HT-29 (cell line): ENCODE measurements at places on chromosomes 16 and 17.

DNA sequence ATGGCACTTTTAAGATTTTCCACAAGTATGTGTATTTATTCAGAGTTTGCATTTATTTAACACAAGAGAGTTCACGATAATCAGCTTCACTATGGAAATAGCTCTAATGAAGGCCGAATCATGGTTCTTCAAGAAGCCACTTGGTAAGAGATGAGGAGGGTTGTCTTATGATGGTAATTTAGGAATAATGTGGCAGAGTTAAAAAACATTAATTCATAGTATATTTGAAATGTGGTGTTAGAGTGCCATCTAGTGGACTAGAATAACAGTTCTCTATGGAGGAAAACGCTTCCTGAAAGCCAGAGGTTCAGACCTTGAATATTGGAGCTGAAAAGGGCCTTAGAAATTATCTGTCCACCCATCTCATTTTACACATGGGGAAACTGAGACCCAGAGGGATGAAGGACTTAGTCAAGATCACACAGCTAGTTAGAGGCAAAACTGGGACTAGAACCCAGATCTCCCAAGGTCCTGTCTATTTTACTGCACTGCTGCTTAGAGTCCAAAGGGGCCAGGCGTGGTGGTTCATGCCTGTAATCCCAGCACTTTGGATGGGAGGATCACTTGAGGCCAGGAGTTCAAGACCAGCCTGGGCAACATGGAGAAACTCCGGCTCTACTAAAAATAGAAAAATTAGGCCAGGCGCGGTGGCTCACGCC lies 33.8 kb upstream of the KPNB1 start:
- DNase-seq: peak; percentile 80

DNA sequence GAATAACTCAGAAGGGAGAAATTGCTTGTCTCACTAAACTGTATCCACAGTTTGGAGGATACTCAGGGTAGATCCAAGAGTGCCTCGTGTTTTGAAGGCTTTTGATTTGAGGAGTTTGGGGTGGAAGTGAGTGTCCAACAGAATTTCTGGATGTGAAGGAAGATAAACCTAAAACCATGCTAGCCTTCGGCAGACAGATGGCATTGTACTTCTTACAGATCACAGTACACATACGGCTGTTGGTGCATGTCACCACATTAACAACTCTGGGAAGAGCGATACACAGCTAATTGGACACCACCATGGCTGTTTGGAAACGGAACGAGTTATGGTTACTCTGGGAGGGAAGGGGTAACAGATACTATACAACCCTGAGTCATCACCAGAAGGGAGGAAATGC lies 420.4 kb downstream of the GRIN2A start:
- no peak for DNase-seq

DNA sequence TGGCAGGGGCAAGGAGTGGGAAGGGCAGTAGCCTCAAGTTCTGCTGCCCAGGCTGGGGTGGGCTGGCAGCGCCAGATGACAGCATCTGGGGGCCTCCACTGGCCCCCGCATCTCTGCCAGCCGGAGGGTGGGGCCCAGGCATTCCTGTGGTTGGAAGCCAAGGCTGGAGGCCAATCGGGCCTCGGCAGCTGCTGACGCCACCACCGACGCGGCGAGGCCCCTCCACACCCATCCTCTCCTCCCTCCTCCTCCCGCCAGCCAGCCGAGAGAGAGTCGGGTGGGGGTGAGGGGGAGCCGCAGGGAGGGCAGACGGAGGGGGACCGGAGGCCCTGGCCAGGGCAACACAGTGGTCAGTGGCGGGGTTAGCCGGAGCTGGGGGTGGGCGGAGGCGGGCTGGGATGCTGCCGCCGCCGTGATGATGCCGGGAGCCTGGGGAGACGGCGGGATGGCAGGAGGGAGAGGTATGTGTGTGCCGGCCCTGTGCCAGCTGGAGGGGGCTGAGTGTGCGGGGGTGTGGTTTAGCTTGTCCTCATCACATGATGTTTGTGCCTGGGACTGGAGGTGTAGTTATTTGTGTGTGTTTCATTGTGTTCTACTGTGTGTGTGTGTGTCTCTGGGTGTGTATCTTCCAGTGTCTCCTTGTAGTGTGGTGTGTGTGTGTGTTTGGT lies 36.6 kb downstream of the ARHGAP23 start:
- DNase-seq: peak; percentile 98

DNA sequence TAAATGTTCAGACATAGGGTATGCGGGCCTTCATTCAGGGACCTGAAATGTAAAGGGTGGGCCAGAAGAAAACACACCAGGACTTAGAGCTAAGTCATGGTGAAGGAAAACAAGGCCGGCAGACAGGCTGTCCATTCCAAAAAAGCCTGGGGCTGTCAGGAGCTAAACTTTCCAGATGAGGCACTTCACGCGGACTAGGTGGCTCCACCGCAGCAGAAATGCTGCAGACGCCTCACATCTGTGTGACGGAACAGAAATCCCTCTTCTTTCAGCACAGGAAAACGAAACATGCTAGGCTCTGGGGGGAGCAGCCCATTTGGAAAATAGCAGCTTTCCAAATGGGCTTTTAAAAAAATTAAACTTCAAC lies 88.7 kb downstream of the HS3ST3A1 start:
- DNase-seq: no peak

- peak; percentile 26 for DNase-seq
These were observed 15.6 kb upstream of the AURKB start for GRCh38 chr17:8225813-8226535.

DNA sequence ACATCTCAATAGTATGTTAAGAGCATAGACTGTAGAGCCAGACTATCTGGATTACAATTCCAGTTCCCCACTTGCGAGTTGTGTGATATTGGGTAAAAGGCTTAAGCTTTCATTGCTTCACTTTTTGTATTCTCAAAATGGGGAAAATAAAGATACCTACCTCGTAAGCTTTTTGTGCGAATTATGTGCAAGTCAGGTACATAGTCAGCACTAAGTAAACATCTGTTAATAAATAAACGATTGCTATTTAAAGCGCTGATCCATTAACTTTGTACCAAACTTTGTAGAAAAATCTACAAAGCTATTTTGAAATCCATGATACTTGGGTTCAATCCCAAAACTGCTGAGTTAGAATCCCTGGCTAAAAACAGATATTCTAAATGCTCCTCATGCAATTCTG lies 19.6 kb downstream of the ABCA6 start:
- DNase-seq: no peak

- no peak for DNase-seq
These were observed 170.5 kb downstream of the C16orf95 start for GRCh38 chr16:87146676-87147075.

DNA sequence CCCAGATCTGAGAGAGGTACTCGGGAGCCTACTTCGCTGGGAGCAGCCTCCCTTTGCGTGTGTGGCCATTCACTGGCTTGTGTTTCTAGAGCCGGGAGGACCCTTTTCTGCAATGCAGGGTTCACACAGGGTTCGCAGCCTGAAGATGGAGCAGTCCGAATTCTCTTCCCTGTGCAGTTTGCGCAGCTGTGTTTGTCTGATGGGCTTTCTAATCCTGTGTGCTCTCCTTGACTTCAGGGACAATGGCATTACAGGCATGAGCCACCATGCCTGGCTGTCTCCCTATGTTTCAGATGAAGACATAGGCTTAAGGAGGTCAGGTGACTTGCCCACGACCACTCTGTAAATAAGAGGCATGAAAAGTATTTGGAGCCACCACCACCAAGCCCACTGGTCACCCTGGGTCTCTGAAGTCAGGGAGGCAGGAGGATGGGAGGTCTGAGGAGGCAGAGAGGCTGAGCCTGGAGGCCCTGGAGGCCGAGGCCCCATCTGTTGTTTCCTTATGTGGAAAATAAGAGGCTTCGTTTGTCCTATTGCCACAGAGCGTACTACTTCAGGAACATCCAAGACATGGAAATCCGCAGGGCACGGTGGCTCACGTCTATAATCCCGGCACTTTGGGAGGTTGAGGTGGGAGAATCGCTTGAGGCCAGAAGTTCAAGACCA lies 5.0 kb upstream of the STH start:
- DNase-seq: no peak

DNA sequence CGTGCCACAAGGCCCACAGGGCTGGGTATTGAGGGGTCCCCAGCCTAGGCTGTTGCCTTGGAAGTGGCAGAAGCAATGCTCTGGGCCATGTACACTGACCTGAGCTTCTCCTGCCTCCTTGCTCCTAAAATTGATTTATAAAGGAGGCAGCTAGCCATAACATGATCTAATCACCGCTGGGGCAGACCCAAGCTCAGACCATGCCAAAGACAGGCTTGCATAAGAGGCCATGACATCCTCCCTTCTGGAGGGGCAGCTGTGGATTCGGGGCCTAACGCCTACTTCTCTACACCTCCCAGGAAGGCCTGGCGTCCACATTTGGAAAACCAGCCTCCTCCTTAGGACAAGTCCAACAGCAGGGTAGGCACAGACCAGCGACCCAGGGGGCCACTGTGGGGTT lies 12.3 kb downstream of the HSD11B2 start:
- DNase-seq: no peak
